ENCODE measurements at places on chromosomes 1 and 21.

- DNase-seq = no peak
These were observed 2162.0 kb downstream of the MRPL39 start for GRCh38 chr21:23445307-23445706.

DNA sequence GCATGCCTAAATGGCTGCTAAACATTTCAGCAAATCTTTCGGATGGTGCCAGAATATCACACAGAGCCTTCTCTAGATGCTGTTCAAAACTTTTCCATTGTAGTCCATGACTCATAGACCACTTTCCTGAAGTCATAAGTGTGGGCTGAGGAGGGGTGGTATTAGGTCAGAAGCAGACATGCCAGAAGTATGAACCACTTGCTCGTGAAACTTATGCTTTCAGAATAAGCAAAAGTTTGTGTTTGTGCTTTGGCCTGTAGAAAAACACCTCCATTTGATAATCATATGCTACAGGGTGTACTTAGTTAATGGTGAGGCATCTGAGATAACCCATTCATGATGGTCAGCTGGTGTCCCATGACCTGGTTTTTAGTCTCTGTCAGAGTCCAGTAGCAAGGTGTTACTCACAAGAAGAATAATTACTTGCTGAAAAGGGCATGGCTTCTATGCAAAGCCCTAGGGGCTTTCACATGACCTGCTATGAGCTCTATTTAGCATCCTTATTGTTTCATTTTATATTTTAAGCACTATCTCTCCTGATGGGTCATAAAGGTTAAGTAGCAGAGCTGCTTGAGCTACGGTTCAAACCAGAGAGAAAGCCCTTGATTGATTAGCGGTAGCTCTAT, 183.1 kb upstream of the IVNS1ABP start:
- no peak for DNase-seq

- no peak for DNase-seq
These were observed 54.9 kb downstream of the DPT start for GRCh38 chr1:168673974-168674683.

- no peak for DNase-seq
These were observed 92.8 kb downstream of the PIK3R3 start for GRCh38 chr1:46039571-46040052.

GRCh38 chr1:237197470-237198425, 155.8 kb downstream of the RYR2 start:
- no peak for DNase-seq

DNA sequence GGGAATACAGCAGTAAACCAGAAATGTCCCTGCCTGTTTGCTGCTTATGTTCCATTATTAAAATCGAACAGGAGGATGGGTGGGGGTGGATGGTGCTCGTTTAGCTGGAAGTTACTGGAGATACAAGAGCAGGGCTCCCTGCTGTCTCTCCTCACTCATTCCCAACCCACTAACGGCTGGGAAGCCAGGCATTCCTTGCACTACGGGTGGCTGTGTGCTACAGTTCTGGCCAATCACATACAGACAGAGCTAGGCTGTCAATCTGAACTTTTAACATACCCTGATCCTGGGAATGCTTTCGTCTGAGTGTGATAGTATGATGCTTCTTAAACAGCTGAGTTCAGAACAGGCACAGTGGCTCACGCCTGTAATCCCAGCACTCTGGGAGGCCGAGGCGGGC, 7.0 kb downstream of the SIPA1L2 start:
- DNase-seq = no peak
